Stimulated activated CD8-positive, alpha-beta memory T cell treated with anti-CD3 and anti-CD28 coated beads, Interleukin-7, amount 100 ng/mL, for 1 hour (primary cell): ENCODE measurements at places on chromosomes 4 and X.

DNA sequence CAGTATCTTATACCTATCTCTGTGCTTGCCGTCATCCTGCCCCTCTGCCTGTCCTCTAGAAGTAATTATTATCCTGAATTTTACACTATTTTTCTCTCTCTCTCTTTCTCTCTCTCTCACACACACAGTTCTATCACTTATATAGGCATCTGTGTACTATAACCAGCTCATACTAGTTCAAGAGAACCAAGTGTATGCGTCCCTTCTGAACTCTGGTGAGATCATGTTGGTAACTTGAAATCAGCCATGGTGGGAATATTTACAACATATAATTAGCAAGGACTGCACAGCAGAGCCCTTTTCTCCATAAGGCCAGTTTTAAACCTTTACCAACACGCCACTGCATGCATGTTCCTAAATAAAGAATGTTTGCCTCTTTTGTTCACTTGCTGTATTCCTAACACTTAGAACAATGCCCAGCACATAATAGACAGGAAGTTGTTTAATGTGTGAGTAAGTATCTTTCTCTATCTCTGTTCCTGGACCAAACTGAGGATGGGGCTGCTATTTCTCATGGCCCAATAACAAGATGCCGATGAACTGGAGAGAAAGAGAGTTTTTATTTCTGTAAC is 51.1 kb upstream of the IL21 start:
- DNase-seq, result no peak

GRCh38 chrX:123869488-123869887 is 9.6 kb downstream of the XIAP start:
- no peak for DNase-seq

DNA sequence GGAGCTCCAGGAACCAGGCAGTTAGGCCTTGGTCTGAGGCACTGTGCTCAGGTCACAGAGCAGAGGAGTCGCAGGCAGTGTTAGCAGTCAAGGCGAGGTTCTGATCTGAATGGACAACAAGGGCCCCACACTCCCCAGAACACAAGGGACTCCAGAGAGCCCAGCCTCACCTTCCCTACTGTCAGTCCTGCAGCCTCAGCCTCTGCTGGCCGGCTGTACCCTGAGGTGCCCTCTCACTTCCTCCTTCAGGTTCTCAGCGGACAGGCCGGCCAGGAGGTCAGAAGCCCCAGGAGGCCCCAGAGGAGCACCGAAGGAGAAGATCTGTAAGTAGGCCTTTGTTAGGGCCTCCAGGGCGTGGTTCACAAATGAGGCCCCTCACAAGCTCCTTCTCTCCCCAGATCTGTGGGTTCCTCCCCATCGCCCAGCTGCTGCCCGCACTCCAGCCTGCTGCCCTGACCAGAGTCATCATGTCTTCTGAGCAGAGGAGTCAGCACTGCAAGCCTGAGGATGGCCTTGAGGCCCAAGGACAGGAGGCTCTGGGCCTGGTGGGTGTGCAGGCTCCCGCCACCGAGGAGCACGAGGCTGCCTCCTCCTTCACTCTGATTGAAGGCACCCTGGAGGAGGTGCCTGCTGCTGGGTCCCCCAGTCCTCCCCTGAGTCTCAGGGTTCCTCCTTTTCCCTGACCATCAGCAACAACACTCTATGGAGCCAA is 26.2 kb downstream of the MAGEA9 start:
- no peak for DNase-seq

DNA sequence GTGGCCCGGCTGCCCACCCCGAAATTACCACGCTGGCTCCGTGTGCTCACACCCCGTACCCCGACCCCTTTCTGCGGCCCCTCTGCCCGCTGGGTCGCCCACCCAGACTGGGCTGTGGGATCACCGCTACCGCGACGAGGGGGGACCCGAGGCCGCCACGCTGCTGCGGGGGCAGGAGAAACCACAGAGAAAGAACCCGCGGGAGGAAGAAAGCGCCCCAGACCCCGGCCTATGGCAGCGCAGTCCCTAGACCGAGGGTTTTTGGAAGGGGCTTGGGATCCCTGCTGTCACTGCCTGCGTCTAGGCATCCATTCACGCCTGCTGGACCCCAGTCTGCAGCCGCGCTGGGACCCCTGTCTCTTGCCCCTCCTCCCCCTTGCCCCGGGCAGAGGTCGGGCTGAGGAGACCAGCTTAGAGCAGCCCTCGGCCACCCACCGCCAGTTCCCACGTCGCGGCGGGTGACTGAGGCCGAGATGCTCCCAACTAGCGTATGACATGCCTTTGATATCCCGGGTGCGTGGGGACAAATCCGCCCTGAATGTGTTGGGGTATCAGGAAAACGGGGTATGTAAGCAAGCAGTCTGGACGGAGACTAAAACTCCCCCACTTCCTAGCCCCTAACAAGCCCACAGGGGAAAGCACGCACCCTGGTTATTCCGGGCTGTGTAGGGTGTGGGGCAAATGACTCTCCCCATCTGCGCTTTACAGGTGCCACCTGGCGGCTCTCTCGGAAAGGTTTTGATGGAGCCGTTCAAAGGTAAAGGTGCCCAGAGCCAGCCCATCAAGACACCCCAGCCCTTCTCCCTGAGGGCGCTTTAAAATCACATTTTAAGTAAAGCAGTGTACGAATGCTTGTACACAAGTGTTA is 862 bp upstream of the INPP4B start:
- DNase-seq, result peak; percentile 25

DNA sequence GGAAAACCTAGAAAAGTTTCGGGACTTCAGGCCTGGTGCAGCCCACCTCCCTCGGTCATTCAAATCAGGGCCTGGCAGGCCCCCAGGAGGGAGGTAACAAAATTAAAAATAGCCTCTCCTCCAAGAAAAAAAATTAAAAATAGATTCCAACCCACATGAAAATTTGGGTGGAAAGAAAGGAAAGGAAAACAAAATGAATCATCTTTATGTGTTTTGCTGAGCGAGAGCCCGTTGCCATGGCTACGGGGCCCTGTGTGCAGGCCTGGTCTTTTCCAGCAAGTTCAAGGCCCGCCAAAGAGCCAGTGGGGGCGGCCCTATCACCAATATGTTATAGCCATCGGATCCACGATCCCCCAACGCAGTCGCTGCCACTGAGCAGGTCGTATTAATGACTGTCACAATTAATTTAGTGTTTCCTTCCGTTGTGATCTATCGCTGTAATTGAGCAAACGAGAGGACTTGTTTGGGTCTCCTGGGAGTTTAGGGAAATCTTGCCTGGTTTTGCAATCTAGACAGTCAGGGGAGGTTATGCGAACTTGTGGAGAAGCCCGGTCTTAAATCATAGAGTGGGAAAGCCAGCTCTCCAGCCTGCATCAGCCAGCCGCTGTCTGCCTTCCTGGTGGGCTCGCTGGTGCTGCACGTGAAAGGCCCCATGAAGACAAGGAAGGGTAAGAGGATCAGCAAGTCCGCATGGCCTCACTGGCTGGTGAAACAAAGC is 452.4 kb downstream of the BCOR start:
- no peak for DNase-seq

DNA sequence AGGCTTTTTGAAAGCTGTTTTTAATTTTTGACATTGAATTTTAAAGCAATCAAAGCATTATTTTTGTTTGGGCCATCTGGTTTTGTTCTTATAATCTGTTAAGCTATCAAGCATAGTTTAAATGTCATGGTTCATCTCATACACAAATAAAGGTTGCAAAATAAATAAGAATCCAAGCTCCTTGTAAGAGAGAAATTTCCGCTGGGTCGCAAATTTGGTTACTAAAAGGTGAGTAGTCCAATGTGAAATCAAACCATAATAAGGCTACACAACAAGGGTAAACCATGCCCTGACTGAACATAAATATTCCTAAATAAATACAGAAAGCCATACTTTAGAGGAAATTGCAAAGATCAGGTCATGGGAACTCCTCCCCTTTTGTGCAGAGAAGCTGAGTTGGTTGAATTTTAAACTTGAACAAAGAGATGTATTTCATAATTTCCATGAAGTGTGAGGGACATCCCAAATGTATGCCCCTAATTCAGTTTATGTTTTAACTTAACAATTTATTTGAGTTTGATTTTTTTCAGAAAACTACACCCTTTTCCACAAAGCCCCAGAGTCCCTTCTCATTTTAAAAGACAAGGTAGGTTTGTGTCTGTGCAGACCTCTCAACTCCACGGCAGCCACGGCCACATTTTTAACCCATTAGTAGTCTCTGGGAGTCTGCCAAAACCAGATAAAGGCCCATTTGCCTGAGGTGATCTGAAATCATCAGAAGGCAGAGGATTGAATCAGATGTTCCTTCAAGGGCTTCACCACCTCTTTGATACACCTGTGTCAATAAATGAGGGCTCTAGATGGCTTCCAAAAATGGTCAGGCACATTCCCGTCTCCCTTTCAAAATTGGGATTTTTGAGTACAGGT is 85.2 kb downstream of the PLAC1 start:
- DNase-seq, result no peak

- no peak for DNase-seq
These were observed 424.8 kb upstream of the MAD2L1 start for GRCh38 chr4:120491481-120491880.

- no peak for DNase-seq
These were observed 25.6 kb downstream of the PPP2R2C start for GRCh38 chr4:6446538-6447451.

DNA sequence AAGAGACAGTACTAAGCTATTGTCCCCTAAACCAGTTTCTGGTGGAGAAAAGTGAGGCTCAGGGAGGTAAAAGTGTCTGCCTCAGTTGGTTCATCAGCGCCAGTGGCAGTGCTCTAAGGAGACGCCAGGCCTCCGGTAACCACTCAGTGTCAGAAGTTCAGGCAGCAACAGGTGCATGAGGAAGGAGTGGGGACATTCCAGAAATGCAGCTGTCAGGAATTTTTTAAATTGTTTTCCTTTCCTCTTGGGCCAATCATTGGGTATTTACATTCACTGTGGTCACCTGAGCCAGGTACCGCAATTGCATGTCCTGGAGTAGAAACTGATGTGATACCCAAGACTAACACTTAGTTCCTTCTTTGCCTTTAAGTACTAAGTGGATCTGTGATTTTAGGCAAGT is 40.2 kb upstream of the HS3ST1 start:
- no peak for DNase-seq

DNA sequence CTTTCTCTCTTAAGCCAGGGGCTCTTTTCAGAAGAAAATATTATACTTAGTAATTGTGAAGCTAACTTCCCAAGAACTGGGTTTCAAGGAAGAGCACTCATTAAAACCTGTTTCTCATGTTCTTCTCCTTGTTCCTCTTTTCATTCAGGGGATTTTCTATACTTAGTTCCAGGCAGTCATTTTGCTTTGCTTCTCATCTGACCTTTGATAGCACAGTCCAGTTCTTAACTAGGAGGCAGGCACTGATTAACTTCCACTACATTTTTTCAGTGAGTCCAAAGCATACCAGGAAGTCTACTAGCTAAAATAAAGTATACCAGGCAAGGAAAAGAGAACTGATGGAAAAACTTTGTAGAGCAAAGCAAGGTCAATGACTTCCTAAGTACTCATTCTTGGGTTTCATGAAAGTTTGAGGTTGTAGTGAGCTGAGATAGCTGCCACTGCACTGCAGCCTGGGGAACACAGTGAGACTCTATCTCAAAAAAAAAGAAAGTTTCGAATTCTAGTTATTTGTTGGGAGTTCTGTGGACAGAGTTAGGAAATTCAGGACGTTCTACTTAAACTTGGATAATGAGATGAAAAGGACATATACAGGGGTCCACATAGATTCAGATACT is 190.1 kb upstream of the HS3ST1 start:
- DNase-seq, result no peak

DNA sequence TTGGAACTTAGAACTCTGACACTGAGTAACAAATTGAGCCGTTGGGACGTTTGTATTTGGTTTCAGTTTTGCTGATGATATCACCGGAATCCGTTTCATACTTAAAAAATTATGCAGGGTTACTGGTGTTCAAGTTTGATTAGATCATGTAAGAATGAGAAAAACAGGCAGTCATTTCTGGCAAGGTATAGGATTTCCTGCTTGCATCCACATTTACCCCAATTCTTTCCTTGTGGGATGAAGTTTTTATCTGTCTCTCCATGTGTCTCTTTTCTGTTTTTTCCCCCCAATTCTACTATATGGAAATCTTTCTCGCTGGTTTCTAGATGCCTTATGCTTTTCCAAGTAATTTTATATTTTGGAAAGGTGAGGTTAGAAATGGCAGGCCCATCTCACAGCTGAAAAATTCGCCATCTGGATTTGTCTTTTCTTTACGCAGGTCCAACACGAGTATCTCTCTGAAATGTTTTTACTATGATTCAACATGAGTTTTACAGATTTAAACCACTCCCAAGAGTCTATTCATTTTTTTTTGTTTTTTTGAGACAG is 197.9 kb downstream of the SHOX start:
- no peak for DNase-seq

GRCh38 chr4:121126449-121127006 is 37.6 kb downstream of the TNIP3 start:
- DNase-seq, result no peak

DNA sequence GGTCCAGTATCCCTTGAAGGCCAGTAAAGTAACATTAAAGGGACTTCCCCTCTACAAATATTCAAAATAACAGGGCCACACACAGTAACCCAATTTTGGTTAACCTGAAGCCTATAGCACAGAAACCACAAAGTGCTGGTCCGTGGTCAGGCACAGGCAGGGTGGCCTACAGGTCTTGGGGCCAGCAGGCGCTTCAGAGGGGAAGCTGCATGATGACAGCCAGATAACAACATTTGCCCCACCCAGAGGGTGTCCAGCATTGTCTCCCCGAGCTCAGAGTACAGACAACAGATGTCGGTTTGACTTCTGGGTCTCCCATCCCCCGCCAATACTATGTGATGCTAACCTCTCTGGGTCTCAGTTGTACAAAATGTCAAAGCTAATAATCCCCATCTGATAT is 51.1 kb downstream of the SH3KBP1 start:
- no peak for DNase-seq

DNA sequence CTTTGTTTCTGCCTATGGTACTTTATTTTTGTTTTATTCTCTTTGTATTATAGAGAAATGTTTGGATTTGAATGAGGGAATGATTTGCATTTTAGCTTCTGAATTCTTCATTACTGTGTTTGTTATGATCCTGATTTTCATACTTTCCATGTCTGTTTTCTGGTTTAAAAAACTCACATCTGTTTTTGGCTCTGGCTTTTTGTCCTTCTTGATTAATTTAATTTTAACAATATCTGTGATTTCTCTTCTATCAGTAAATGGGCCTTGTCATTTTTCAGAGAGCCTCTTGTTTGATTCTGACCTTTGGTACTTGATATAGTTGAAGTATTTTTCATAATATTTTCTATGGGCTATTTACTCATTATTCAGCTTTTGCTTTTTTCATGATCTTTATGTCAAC is 341.6 kb upstream of the HAND2 start:
- no peak for DNase-seq

DNA sequence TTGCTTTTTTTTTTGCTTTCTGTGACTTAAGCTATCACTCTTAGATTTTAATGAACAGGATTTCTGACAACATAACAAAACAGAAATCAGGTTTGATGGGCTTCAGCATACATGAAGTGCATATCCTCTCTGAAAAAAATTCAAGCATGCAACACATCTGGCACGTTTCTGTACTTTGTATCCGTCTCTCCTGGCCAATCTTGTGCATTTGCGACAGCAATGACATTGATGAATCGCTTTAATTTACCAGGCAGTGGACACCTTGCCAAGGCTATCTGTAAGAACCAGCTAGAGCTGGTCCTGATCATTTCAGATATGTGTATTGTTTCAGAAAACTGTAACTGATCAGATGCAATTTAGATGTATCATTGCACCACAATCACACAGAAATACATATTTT is 93.3 kb downstream of the CCSER1 start:
- no peak for DNase-seq
